Right lobe of liver (tissue), 6 donors: ENCODE measurements at places on chromosomes 3 and 15. TPM values are rescaled to one million over a fixed set of nuclear protein-coding genes. Genes with fewer than 3 reads are reported as not detected.

Gene TMEM207
- not detected for total RNA-seq

Gene GOLGA8B
- total RNA-seq, result 29.0 TPM

Gene PARP15
- 1.3 TPM for total RNA-seq

Gene MAP1A
- 0.29 TPM for total RNA-seq

Gene NDN
- 2.6 TPM for total RNA-seq
